Fibroblast of skin of right quadriceps (primary cell): ENCODE measurements at places on chromosomes 1 and 21.

GRCh38 chr1:171113382-171113781, 22.7 kb downstream of the FMO3 start:
- DNase-seq = no peak

DNA sequence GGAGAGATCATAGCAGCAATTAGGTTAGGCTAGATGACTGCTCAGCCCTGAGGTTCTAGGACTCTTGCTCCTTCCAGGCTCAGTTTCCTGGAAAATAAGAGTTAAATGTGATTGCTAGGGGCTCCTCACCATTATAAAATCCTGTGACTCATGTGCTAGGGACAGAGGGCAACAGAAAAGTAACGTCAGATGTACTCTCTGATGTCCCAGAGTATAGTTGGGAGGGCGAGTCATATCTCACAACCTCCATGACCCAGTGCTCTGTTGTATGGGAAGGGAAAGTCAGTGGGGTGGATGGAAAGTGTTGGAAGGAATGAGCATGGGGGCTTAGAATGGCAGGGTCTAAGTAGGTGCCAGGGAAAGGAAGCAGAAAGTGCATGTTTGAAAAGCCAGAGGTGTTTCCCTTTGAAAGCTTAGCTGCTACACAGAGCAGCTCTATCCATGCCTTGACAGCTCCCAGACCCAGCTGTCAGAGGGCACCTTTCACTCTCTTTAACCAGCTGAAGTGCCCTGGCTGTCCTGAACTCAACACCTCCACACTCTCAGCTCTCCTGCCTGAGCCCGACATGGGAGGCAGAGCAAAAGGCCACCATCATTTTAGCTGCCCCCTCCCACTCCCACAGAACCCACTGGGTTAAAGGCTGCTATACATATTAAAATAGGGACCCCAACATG, 11.6 kb downstream of the GJA5 start:
- DNase-seq = no peak

DNA sequence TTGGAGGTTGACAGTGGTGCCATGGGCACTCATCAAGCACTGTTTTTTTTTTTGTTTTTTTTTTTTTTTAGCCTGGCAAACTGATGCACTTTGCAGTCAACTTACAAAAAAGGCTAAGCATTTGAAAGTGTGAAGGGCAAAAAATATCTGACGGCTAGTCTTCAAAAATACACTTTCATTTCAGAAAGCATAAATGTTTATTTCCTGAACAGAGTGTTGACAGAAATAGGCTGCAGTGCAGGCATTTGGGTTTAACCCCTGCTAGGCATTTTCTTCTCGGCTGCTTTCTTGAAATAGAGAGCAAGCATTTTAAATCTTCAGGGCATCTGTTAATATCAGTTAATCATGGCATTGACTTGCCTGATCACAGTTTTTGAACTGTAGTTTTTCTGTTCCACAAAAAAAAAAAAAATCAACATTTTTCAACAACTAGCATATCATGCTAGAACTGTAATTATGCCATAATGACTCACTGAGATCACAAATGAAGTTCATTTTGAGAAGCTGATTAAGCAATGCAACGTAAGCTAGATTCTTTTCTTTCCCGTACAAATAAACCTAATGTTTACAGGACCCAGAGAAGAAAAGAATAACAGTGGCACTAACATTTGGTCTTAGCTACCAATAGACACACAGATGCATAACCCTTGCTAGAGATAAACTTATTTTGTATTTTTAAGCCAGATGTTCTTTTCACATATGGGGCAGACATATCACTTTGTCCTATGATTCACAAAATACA, 100.4 kb upstream of the USH2A start:
- DNase-seq = peak; percentile 59

- DNase-seq = peak; percentile 53
These were observed 138.8 kb upstream of the DPYD start for GRCh38 chr1:98059620-98060019.

DNA sequence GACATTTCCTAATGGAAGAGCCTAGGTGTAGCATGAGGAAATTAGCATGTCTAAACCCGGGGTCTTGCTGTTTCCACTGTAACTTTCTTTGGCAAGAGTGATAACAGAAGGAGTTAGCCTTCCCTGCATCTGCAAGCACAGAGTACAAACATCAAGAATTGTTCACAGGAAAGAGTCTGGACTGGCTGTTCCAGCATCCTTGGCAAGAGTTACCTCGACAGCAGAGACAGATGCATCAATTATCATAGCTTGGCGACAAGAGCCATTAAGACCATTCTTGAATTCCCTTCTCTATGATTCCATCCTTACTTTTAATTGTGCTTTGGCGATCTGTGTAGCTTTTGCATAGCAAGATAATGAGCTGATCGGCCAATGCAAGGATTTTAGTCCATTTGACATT, 82.8 kb upstream of the RALGPS2 start:
- no peak for DNase-seq

- no peak for DNase-seq
These were observed 115.6 kb upstream of the KIF26B start for GRCh38 chr1:245039196-245039595.

GRCh38 chr1:7290971-7291970, 479.8 kb upstream of the VAMP3 start:
- peak; percentile 64 for DNase-seq

DNA sequence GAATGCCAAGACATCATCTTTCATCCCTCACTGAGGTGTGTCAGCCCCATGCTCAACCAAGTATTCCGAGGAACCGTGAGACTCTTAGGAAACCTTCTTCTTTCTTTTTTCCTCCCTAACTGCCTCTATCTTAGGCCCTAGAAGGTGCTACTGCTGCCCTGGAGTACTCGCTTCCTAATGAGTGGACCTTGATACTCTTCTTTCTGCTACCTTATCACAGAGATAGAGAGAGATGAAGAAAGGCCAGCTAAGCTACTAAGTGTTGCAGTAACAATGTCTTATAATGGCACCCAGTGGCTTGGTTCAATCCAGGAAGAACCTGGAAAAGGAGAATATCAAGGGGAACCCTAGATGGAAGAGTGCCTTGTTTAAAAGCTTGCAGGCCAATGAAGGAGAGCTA, 86.6 kb downstream of the KIRREL1 start:
- DNase-seq = no peak

- DNase-seq = no peak
These were observed 19.6 kb downstream of the SCMH1 start for GRCh38 chr1:41222496-41222895.

GRCh38 chr21:16308269-16308668, 578.5 kb downstream of the USP25 start:
- DNase-seq = peak; percentile 17

DNA sequence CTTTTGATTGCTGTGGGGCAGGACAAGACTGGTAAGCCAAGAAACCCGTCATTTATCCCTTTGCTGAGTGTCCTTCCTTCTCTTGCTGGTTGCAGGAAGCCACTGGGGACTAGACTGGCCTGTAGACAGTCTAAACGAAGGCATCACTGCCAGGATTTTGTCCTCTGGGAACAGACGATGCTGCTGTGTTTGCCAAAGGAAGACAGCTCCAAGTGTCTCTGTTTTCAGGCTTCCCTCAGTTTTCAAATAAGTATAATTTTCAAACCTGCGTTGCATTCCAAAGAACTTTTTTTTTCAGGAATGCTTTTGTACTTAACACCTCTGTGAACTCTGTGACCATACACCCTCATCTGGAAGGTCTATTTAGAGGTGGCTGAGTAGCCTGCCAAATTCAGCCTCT, 269.4 kb downstream of the HLX start:
- DNase-seq = no peak

- DNase-seq = no peak
These were observed 266.0 kb downstream of the PTPRU start for GRCh38 chr1:29502225-29502910.

- no peak for DNase-seq
These were observed 551.1 kb downstream of the PLPP3 start for GRCh38 chr1:56028244-56028643.

DNA sequence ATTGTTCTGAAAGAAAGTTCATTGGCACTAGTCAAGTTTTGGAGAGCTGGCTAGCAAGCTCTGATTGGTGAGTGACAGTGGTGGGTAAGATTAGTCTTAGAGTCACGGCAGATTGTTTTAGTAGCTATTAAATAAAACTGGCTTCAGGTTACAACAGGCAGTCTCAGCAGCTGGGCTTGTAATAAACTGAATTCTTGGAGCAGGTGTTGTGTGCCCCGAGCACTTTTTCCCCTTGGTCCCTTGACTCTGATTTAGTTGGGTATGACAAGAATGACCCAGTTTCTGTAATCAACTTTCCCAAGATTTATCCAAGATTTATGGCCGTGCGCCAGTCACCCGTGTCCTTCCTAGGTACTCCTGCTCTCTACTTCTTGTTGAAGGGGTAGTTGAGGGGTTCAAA, 40.2 kb downstream of the TBCE start:
- no peak for DNase-seq

DNA sequence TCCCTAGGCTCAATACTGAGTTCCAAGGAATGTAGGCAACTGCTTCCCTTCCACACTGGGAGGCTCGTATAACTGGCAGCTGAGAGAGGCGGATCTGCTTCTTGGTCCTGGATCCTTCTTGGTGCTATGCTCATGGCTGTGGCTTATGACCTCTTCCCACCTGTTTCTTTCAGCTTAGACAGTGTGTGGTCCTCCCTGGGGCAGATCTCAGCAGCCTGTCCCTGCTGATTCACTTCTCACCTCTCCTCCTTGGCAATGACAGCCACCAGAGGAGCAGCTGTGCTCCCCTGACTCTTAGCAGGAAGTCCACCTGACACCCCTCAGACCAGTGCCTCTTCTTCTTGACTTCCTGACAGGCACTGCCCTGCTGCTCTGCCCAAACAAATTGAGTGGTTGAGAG, 75.1 kb upstream of the PTGFRN start:
- no peak for DNase-seq

GRCh38 chr1:14712136-14712535, 113.7 kb downstream of the KAZN start:
- no peak for DNase-seq

GRCh38 chr21:34553151-34553952, 41.3 kb upstream of the KCNE1 start:
- DNase-seq = peak; percentile 94

GRCh38 chr1:41498391-41498790, 13.9 kb upstream of the EDN2 start:
- DNase-seq = no peak

GRCh38 chr1:66540434-66541032, 6.6 kb downstream of the SGIP1 start:
- peak; percentile 84 for DNase-seq

DNA sequence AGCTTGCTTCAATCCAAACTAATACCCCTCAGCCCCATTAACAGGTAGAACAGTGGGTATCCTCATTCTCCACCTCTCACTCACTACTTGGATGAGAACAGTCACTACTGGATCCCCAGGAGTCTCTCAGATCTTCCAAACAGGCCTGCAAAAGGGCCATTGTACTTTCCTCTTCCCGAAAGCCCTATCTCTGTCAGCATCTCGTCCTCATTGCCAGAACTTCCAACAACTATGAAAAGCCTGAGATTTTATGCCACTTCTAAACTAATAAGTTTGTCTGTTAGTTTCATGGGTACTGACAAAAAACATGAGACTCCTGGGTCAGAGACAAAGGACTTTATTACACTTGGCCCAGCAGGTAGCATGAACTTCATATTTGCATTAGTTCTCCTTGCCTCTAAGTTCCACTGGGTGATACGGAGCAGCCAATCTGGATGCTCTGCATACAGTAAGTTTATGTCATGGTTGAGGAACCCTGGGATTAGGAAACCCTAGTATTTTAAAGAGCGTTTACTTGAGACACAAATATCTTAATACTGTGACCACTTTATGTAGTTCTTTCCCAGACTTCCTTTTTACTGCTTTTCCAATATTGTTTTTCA, 38.1 kb downstream of the VANGL2 start:
- DNase-seq = no peak

GRCh38 chr1:185857442-185857841, 123.3 kb downstream of the HMCN1 start:
- DNase-seq = peak; percentile 55

- DNase-seq = peak; percentile 87
These were observed 264.5 kb downstream of the MRPL39 start for GRCh38 chr21:25342816-25343215.

DNA sequence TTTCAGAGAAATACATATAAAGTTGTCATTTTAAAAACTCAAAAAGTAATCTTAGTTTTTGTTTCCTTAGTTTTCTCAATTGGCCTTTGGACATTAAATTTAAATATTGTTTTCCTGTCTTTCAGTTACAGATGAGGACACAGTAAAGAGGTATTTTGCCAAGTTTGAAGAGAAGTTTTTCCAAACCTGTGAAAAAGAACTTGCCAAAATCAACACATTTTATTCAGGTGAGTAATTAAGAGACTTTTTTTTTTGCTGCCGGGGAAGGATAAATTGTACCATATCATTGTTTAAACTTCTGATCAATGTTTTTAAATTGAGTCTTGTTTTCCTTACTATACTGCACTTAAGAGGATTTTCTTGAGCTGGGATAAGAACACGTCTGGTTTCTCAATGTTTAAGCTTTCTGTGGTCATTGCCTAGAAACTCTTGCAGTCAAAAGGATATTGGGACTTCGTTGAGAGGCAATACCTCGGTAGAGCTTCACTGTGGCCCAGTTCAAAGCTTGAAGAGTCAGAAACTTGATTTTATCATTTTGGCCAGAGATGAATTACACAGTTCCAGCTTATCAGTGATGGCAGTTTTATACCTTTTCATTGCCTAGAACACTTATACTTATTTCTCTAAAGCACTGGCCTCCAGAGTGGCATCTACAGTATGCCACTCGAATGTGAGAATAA, 124.9 kb upstream of the KIAA1614 start:
- DNase-seq = no peak

- DNase-seq = no peak
These were observed 31.1 kb downstream of the PIGP start for GRCh38 chr21:37041706-37042271.

GRCh38 chr1:93253516-93253915, 73.0 kb downstream of the CCDC18 start:
- no peak for DNase-seq

GRCh38 chr1:17052641-17053040, 1.2 kb downstream of the SDHB start:
- DNase-seq = no peak

DNA sequence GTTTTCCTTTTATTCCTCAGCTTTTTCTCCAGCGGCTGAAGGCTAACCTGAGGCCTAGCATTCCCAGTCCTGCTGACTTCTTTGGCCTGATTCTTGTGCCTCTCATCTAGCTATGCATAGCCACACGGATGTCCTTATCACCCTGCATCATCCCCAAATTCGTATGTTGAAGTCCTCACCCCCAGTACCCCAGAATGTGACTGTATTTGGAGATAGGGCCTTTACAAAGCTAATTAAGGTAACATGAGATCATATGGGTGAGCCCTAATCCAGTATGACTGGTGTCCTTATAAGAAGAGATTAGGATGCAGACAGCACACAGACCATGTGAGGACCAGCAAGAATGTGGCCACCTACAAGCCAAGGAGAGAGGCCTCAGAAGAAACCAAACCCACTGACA, 44.6 kb downstream of the CDCP2 start:
- no peak for DNase-seq

GRCh38 chr1:215418876-215419447, 148.1 kb upstream of the KCTD3 start:
- DNase-seq = peak; percentile 18

- DNase-seq = no peak
These were observed 391.9 kb downstream of the SIPA1L2 start for GRCh38 chr1:232238009-232238408.

GRCh38 chr1:179175011-179175841, 54.3 kb downstream of the ABL2 start:
- peak; percentile 85 for DNase-seq

GRCh38 chr21:39888848-39889247, 21.6 kb downstream of the PCP4 start:
- DNase-seq = no peak
